CD4-positive, alpha-beta T cell treated with Interleukin-4 for 4 hours (primary cell): ENCODE measurements at places on chromosomes 13 and 19.

GRCh38 chr19:10113964-10114650, 2.6 kb downstream of the P2RY11 start:
- no peak for DNase-seq

- DNase-seq, result peak; percentile 93
These were observed 1.1 kb downstream of the SYT5 start for GRCh38 chr19:55178781-55179599.

- no peak for DNase-seq
These were observed 66.1 kb upstream of the DIAPH3 start for GRCh38 chr13:60229708-60230272.

GRCh38 chr13:51681037-51681678, 96.9 kb downstream of the WDFY2 start:
- DNase-seq, result no peak

GRCh38 chr13:43631106-43631505, 155.7 kb downstream of the ENOX1 start:
- no peak for DNase-seq

GRCh38 chr19:46081928-46082727, 41.3 kb upstream of the IGFL4 start:
- peak; percentile 19 for DNase-seq

DNA sequence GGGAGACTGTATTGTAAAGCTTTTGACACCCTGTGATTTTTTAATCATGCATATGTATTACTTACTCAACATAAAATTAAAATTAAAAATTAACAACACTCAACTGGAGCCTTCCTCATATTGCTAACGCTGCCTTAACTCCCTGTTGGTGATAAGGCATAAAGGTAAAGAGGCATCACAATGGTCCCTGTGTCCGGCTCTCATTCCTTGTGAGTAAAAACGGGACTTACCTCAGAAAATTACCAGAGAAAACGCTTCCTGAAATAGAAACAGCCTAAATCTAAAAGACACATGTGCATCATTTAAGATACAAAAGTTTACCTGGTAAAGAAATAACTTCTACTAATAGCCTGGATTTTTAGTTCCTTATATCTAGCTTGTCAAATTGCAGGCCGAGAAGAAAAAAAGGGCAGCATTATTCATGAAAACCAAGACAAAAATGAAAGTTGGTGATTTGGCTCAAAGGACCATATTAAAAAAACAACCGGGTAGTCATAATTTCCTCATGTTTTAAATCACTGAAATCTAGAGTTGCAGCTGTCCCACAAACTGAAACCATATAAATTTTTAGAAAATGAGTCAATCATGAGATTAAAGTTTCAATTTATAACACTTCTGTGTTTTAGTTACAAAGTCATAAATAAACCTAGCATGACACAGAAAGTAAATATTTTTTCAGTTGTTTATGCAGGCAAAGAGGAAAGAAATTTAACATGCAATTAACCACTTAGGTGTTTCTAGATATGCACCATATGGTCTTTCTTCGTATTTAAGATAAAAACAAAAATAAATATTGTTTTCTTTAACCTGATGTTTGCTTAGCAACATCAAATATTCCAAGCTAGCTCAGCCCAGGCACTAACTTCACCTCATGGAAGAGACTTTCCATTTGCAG, 94.7 kb downstream of the MIPEP start:
- DNase-seq, result no peak

- DNase-seq, result no peak
These were observed 33.0 kb downstream of the USP12 start for GRCh38 chr13:27138457-27139093.
